DMS 273 treated with DMSO at 0.1 percent for 48 hours (cell line): ENCODE measurements at places on chromosomes 7 and 10.
A peak's percentile ranks its signal among the peaks of the same experiment; 100 is the strongest.

DNA sequence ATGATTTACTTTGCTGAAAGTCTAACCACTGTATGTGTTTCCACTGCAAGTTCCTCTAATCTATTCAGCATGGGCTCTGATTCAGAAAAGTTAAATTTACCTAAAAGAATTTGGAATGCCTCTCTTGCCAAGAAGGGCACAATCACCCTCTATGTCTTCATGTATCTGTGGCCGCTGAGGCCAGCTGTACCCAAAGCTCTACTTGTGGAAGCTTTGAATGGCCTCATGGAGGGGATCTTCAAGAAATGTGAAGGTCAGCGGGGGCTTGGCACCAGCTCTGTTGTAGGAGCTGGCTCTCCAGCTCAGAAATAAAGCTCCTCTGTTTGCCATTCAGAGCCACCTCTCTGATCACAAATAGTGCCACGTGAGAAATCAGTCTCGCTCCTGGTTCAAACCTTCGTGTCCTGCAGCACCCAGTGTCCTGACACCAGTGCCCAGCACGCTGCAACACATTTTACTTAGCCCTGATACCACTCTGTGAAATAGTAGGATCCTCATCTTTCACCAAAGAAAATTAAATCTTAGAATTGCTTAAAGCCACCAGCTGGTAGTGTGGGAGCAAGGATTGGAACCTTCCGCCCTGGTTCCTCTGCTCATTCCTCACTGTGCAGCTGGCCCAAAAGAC, 61.1 kb downstream of the PKD1L1 start:
- no peak for DNase-seq

- DNase-seq: no peak
Observed at GRCh38 chr10:70379581-70380176, 2.7 kb downstream of the LRRC20 start.

GRCh38 chr10:84525120-84525806, 196.9 kb downstream of the CCSER2 start:
- no peak for DNase-seq

DNA sequence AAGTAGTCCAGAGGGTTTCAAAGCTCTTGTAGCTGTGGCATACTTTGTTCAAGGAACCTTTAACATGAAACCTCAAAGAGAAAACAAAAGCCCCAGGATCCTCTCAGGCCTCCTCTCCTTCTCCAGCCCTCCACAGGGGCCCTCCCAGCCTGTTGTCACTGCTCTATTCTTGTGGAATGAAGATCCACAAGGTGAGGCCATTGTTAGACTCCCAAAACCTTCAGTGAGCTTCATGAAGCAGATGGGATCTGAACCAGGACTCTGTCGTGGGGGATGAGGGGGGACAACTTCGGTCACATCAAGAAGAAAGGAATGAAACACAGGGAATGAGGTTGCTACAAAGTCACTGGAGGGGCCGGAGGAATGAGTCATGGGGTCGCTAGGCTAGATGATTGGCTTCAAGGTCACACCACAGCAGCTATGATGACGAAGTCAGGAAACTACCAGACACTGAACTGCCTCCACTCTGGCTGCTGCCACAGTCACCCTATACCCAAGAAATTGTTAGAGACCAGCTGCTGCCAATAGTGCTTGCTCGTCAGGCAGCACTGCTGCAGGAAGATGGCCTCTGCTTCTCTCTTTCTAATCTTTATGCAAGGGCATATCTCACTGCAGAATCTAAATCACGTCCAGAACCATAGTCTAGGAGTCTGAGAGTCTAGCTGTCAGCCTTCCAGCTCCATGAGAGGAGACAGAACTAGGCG, 208.8 kb downstream of the HIBADH start:
- no peak for DNase-seq

DNA sequence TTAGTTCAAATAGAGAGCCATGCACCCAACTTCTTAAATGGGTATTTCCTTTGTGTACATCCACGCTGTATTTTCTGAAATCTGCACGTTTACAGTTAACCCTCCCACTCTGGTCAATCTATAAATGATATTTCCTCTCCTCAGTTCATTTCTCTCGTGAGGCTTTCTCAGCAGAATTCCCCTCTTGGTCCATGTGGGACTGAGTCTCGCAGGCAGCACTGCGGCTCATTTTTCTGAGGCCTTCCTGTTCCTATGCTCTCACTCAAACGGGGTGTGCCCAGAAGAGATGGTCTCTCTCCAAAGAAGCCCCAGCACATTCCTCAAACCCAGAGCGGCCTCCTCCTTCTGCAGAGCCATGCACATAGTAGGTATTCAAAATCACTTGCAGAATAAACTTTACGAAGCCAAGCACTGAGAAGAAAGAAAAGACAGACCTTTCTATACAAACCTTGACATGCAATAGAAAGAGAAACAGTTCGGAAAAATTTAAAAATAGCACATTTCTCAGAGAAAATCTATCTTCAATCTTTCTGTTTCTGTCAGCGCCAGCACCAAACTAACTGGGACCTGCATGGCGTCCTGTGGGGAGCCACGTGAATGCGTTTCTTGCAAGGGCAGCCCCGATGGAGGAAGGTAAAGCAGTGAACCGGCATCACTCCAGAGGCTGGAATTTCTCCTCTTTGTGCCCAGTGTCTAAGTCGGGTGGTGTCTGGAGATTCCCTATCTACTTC, 77.1 kb downstream of the HIPK2 start:
- DNase-seq: no peak

- DNase-seq: no peak
Observed at GRCh38 chr10:77350711-77351119, 286.9 kb downstream of the KCNMA1 start.

DNA sequence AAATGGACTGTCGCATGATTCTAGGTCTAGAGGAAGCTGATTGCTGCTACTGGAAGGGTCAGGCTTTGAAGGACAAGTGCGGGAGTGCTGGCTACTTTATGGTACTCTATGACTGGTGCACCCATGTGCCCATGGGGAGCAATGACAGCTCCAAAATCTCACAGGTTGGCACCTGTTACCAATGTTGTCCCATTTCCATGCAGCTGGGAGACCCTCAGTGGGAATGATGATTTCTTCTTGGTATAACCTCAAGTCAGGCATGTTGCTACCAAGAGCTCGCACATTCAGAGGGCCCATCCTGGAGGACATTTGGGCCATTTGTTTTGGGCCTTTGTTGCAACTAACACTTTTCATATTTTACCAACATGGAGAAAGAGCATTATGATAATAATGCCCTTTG, 174.4 kb downstream of the PRKCQ start:
- no peak for DNase-seq

DNA sequence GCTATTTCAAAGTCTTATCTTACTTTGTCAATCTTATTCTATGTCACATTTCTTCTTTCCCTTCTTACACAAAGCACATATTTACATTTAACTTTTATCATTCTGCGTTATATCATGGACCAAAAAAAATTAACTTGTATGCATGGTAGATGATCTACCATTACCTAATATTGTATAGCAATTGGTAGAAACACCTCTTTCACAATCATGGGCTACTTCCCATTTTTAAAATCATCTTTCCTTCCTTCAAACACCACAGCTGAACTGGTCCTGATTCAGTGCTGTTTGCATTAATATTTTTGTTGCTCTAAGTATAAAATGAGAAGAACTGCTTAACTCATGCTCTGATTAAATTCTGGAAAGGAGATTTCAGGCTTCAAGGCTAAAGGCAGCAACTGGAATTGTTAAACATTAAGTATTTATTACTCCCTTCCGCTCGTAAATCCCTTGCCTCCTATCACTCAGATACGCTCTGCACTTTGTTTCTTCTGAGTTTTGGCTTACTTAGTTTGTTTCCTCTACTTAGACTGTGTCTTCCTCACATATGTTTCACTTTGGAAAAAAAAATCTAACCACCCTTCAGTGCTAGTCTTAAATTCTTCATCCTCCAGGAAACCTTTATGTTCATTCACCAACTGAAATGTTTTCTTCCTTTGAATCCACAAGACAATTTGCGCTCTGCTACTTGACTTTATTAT, 901.4 kb downstream of the PCDH15 start:
- no peak for DNase-seq

DNA sequence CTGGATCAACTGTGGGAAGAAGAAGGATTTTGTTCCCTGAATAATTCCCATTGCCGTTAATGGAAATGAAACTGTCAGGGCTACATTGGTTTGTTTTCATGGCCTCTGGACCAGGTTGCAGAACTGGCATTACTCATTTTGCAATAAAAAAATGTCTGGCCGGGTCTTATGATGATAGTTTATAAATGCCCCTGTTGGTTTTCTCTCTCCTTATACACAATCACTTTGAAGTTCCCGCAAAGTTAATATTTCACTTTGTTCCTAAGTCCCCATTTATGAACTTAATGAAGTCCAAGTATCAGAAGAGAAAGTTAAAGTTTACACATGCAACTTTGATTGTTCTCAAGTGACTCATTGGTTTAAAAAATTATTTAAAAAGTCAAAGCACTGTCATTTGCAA, 150.7 kb upstream of the PRR15 start:
- DNase-seq: no peak

GRCh38 chr10:109178591-109178990, 744.7 kb downstream of the XPNPEP1 start:
- no peak for DNase-seq

- DNase-seq: no peak
Observed at GRCh38 chr7:147516391-147516790, 1074.2 kb upstream of the C7orf33 start.

GRCh38 chr7:101200862-101201599, at the start of gene MOGAT3:
Gene MOGAT3 (minus strand): TSS chr7:101201036. CDS start chr7:101200854, 182 bp downstream.
- DNase-seq: no peak

GRCh38 chr7:11247545-11247944, 273.9 kb downstream of the PHF14 start:
- no peak for DNase-seq

GRCh38 chr7:67423065-67423464, 426.4 kb downstream of the TYW1 start:
- peak; percentile 61 for DNase-seq

GRCh38 chr7:7736671-7737070, 18.3 kb upstream of the RPA3 start:
- DNase-seq: peak; percentile 94

DNA sequence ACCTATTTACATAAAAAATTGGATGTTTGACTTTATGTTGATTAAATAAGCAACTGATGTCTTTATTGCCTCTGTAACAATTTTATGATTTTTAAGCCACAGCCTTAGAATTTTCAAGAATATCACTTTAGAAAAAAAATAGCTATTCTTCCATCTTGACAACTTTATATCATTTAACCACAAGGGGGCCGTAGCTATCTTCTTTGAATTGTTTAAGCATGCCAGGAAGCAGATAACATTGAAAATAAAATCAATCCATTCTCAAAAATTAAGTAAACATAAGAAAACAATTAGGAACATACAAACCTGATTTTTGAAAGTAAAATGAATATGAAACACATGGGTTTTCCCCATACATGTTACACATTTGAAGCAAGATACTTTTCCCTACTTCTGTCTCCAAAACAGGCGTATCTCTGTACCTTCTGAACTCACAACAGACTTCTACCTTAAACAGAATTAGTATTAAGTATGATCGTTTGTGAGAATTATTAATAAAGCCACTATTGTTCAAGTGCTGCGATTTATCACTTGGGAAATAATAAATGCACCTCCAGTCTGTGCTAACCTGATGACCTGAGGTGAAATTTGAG, 209.0 kb downstream of the CACNA2D1 start:
- DNase-seq: peak; percentile 13

DNA sequence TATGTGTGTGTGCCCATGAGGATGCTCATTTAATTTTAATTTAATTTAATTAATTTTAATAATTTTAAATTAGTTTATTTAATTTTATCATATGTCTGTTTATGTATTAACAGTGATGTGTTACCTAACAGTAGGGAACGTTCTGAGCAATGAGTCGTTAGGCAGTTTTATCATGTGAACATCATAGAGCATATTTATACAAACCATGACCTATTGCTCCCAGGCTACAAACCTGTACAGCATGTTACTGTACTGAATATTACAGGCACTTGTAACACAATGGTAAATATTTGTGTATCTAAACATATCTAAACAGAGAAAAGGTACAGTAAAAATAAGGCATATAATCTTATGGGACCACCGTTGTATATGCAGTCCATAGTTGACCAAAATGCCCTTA, 13.7 kb upstream of the CFAP69 start:
- no peak for DNase-seq

DNA sequence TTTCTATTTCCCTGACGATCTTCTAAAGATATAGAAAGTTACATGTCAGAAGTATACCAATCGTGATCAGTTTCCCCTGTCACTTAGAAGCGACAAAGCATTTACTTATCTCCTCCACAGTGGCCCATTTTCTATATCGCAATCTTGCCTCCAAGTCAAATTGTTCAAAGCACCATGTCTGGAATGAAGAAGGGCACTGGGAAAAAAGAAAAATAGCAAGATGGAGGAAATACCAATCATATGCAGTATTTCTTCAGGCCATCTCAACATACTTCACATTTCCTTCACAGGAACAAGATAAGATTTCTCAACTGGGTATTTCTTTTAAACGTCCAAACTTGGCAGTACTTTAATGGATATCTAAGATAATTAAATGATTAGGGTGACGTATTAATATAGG, 63.3 kb upstream of the IL6 start:
- no peak for DNase-seq

GRCh38 chr10:34956756-34957155, 133.4 kb downstream of the CUL2 start:
- no peak for DNase-seq

DNA sequence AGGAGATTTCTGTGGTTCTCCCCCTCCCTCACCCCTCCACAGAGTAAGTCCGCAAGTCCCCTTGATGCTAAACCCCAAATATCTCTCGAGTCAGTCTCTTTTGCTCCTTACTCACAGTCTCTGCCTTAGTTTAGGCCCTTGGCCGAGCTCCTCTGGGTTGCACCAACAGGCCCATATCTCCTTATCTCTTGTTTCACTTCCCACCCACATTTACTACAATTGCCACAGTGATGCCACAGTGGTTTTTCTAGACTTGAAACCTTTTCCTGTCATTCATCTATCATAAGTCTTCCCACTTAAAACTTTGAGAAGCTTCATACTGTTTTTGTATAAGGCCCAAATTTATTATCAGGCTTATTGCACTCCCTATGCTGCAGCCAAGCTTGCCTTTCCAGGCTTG, 23.4 kb upstream of the NME8 start:
- no peak for DNase-seq

DNA sequence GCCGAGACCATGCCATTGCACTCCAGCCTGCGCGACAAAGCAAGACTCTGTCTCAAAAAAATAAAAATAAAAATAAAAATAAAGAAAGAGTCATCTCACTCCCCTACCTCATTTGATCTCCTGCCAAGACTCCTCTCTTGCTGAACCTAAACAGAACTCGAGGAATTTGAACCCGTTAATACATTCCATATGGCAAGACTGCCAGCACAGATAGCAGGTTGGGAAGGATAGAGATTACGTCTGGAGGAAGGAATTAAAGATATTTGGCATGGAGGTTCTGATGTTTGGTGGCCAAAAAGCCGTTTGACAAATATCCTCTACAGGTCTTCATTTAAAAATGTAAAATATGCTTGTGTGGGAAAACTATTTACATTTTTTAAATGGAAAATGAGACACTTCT, 549.6 kb downstream of the HTR7 start:
- no peak for DNase-seq

DNA sequence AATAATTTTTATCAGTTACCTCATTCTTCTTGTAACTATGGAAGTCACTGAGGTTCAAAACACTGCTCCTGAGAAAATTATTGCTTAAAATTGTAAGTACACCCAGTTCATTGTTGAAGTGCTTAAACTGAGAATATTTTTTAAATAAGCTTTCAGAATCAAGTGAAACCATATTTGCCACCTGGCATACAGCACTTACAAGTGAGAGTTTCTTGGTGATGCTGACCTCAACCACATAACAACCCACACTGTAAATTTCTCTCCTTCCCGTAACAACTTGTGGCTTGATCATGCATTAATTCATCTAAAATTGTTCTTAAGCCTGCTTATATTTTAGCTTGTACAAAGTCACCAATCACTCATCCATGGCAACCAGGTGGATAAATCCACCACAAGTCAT, 34.0 kb downstream of the IMMP2L start:
- DNase-seq: no peak
